ENCODE measurements at places on chromosomes 3 and 15.

GRCh38 chr3:159451482-159451881 lies 537.2 kb upstream of the IL12A start:
- no peak for DNase-seq

DNA sequence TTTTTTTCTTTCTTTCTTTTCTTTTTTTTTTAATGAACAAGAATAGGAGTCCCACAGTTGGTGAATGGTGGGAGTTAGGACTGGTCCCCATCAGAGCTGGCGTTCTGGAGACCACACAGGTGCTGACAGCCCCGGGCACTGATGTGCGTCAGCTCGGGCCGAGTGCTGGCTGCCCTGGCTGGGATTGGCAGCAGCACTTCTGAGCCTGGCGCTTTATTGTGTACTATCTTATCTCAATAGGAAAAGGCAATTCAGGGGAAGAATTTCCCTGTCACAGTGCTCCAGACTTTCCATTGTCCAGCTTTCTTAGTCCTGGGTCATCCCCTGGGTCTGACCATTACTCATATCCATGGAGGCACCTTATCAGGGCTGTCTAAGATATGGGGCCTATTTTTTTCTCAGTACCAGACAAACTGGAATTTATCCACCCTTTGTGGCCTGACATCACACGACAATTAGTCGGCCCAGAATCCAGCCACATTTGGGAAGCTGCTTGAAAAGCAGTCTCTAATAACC lies 54.1 kb downstream of the TMEM44 start:
- DNase-seq: no peak

DNA sequence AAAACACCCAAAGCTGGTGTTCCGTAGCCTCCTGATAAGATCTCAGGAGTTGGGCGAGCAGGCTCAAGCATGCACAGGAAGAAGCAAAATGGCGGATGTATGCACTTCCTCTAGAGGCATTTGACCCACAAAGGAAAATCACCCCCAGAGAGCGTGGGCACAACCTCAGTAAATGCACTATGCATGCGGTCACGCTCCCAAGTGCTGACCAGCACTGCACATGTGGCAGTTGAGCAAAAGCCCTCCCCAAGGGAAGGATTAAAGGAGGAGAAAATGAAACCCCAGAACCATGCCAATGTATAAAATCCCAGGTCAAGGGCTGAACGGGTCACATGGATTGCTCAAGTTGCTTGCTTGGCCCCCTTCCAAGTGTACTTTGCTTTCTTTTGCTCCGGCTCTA lies 289.4 kb upstream of the IGF1R start:
- no peak for DNase-seq

- no peak for DNase-seq
Measured at GRCh38 chr15:63379492-63380150, 2.0 kb downstream of the CA12 start.

DNA sequence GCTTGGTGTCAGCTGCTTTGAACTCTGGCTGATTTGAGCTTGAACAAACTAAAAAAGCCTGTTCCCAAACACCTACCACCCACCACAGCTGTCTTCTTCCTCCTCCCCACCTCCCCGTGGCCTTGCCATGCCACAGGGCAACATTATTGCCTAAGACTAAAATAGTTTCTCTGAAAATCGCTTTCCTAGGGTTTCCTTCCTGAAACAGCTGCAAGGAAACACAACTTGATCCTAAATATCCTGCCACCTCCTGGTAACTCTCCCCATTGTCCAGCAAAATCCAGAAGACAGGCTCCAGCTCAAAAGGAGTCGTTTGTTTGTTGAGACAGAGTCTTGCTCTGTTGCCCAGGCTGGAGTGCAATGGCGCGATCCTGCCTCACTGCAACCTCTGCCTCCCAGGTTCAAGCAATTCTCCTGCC lies 193.9 kb upstream of the TPM1 start:
- DNase-seq: no peak

All from activated naive CD8-positive, alpha-beta T cell treated with anti-CD3 and anti-CD28 coated beads for 36 hours (primary cell).